SK-MEL-5 (cell line): ENCODE measurements at places on chromosomes 16 and 17.

- DNase-seq = no peak
Measured at GRCh38 chr16:55563797-55564196, 2.7 kb upstream of the CAPNS2 start.

- DNase-seq = peak; percentile 4
Measured at GRCh38 chr16:73846356-73846755, 450.3 kb upstream of the PSMD7 start.

DNA sequence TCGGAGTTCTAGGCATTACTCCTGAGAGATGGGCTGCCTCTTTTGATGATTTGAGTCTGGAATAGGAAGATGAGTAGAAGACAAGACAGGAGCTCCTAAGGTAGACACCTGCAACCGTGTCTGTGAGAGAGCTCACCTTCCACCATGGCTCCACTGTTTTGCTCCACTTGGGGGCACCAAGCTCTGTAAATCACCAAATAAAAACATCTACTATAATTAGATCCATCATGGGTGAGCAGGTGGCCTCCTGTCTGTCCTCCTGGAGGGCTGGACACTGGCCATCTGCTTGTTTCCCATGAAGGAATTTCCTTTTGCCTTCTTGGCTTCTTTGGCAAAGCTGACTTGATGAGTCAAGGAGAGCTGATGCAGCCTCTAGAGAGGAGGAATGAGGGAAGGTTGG, 179.0 kb downstream of the HAPSTR1 start:
- no peak for DNase-seq

DNA sequence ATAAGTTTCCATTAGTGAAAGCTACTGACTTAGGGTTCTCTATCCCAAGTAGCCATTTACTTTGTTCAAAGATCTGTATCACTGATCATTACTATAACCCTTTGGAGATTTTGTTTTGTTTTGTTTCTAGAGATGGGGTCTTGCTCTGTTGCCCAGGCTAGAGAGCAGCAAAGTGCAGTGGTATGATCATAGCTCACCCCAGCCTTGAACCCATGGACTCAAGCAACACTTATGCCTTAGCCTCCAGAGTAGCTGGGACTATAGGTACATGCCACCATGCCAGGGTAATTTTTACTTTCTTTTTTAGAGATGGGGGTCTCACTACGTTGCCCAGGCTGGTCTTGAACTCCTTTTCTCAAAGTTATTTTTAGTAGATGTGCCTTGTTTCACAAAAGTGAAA, 154.7 kb downstream of the KCNJ2 start:
- no peak for DNase-seq

DNA sequence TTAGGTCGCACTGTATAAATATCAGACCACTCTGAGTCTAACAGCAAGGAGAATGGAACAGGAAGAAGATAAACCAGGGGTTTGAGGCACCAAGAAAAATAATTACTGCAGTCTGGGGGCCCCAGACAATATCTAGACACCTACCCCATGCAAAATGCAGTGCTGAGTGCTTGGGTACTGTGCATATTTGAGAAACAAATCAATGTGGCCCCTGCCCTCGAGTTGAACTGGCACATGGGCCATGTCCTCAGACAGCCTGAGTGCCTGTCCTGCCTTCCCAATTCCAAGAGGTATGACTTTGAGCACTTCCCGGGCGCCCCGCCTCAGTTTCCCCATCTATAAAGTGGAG, 6.2 kb upstream of the CIITA start:
- DNase-seq = no peak

- DNase-seq = no peak
Measured at GRCh38 chr16:17331071-17331607, 139.6 kb downstream of the XYLT1 start.

- DNase-seq = peak; percentile 61
Measured at GRCh38 chr17:50423553-50424159, 2.4 kb upstream of the ACSF2 start.

GRCh38 chr17:49996495-49997300, 1.7 kb upstream of the DLX3 start:
- peak; percentile 59 for DNase-seq
